ENCODE measurements at places on chromosomes 7 and 10.

GRCh38 chr7:17682586-17682985 is 257.7 kb downstream of the SNX13 start:
- DNase-seq = peak; percentile 23

GRCh38 chr7:137820677-137821420 is 25.9 kb downstream of the DGKI start:
- peak; percentile 85 for DNase-seq

GRCh38 chr10:110744782-110745181 is 100.6 kb downstream of the RBM20 start:
- DNase-seq = no peak

DNA sequence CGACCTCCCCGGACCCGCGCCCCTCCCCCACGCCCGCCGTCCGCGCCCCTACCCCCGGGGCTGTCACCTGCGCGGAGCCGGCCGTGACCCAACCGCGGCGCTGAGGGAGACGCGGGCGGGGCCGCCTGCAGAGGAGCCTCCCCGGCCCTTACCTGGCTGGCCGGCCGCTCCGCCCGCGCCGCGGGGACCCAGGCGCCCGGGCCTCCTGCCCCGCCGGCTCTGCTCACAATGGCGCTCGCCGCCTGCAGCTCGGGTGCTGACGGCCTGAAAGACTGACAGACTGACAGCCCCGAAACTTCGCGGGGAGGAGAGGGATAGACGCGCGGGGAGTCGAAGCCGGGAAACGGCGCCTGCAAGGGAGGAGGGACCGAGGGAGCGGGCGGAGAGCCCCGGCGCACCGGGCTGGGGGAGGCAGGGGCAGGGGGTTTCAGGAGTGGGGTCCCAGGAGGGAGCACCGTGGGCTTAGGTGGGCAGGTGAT is 393 bp downstream of the ZNF467 start:
- no peak for DNase-seq

DNA sequence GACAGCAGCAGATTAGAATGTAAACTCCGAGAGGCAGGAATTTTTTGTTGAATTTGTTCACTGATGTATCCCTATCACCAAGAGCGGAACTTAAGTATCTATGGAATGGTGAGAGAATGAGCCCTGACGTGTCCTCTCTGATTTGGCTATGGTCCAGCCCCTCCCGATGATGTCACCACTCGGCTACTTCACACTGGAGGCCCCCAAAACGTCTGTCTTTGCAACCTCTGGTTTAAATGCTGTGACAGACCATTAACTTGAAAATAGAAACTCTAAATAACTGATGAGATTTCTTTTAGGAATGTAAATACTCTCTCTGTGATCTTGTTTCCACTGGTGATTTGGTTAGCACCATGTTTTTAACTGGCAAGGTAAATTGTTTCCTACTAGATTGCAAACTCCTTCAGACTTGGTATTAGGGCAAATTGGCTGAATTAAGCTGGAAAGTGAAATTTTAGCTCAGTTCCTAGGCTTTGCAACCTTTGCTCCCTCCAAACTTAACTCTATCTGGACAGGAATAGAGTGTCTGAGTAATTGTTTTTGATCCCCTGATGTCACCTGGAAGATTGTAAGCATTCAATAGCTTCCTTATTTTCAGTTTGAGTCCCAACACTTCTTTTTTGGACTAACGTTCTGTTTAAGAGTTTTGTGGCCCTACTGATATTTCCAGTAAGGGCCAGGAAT is 19.1 kb downstream of the SLC16A12 start:
- DNase-seq = peak; percentile 97

DNA sequence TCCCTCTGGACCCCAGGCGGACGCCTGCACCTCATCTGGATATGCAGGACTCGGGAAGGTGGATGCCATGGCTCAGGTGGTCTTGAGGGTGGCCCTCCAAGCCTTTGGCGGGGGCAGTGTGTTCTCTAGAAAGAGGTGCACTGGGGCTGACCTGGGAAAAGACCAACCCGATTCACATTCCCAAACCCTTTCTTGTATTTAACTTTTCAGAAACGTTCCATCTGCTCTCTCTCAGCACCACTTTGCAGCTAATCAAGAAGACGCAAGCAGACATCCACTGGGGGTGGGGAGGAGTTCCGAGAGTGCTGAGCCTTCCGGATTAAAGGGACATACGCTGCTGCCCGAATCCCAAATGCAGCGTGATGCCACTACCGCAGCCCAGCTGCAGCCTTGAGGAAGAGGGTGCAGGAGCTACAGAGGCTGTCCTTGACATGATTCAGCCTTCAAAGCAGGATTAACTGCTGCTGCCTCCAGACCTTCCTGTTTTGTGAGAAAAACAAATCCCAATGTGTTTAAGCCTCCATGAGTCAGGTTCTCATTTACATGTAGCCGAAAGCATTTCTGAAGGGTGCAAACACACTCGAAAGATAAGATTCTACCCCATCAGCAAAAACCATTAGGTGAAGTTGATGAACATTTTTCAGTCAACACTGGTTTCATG is 39.9 kb downstream of the RBM17 start:
- peak; percentile 78 for DNase-seq

DNA sequence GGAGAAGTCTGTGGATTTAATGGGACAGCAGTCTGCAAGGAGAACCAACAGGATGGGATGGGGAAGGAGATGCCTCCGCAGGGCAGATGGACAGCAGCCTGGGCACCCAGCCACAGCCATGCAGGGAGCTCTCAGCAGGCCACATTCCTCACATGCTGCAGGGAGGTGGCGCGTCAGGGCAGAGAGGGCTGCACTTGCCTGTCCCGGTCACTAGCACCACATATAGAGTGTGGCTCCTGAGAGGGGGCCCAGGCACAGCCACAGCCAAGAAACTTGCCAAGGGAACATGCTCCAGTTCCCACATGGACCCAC is 86.8 kb upstream of the ZMIZ1 start:
- no peak for DNase-seq

DNA sequence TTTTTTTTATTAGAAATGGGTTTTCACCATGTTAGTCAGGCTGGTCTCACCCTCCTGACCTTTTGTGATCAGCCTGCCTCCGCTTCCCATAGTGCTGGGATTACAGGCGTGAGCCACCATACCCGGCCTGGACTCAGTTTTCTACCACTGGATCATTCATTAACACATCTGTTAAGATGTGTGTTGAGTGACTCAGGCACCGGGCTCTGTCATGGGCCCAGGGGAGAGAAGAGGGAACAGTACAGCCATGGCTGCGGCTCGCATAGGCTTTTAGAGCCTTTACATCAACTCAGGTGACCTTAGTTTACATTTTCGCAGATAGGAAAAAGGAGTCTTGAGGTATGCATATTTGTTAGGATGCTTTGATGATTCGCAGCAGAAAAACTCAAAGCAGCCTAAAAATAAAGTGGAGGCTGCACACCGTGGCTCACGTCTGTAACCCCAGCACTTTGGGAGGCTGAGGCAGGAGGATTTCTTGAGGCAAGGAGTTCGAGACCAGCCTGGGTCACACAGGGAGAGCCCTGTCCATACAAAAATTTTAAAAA is 3.1 kb upstream of the ARPC1B start:
- no peak for DNase-seq

DNA sequence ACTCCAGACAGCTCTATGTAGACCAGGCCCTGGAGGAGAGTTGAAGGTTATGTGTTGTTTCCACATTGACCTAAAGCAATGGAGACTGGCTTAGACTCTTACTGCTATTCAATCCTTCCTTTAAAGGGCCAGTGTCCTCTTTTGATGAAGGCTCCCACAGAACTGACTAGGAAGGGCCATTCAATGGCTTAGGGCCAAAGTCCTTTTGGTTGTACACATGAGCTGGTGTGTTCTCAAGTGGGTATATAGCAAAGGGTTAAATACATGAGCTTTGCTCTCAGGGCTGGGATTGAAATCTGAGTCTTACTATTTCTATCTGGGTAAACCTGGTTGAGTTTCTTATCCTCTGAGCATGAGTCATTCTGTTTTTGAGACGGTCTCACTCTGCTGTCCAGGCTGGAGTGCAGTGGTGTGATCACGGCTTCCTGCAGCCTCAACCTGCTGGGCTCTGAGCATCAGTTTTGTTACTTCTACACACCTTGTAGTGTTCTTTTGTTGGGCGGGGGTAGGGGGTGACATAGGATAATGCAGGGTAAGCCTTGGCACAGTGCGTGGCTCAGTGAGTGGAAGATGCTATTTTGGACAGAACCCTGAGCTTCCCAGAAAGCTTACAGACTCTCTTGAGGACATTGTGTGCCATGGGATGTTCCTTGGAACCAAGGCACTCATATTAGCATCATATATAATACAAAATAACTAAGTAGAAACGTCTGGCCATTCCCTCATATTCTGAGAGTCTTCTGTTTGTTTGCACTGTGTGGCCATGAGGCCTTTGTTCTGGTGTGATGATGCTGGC is 90.1 kb downstream of the ABCC2 start:
- peak; percentile 75 for DNase-seq

DNA sequence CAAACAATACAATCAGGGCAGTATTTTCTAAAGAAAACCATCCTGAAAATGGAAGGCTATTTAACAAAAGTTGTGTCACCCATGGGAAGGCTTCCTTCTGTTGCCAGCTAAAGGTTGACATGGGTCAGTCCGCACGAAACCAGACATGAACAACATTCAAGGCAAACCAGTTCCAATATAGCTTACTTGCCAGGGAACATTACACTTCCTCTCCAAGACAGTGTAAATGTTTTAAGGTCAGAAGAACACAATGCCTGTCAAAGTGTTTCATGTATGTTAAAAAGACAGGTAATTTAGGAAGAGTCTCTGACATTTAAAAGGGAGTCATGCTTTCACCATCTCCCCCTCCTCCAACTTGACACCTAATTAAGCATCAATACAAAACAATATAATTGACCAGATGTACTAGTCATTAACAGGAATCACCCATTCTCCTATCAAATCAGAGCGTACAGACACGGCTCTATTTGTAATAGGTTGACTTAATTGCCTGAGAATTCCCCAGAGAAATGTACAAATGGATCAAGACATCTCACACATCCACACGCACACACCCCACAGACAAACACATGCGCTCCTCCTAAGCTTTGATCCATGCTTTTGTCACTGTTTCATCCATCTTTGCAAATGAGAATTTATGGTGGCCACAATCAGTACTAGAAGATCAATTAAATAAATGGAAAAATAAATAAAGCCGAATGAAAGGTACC is 69.5 kb downstream of the CACNA2D1 start:
- no peak for DNase-seq

DNA sequence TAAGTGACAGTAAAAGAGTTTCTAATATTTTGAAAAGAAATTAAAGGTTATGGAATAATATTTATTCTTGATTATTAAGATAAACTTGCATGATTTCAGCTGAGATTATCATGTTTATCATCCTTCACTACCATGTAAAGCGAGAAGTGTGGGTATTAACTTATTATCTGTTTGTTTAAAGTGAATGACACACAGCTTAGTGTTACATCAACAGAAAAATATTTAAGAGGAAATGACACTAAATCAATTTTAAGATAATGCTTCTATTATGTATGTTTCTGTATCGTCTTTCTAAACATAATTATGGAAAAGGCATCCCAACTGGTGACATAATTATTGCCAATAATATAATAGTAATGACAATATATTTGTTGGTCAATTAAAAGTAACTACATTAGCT is 213.1 kb downstream of the PCDH15 start:
- no peak for DNase-seq

- DNase-seq = no peak
These were observed 193.0 kb upstream of the SHH start for GRCh38 chr7:156005202-156005691.

DNA sequence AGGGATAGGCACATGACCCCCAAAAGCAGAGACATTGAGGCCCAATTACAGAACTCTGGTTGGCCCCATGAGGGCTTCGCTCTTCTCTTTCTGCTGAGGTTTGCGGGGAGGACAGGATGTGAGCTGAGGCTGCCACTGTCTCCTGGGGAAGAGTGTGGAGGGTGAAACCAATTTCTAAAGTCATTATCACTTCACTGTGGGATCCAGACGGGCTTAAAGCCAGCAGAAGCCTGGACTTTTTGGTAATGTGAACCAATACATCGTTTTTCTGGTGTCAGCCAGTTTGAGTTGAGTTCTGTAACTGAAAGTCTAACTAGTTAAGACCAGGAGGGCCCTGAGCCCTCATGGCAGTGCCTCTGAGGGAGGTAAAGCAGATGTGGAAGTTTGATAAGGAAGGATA is 163.0 kb downstream of the MYOF start:
- DNase-seq = no peak

DNA sequence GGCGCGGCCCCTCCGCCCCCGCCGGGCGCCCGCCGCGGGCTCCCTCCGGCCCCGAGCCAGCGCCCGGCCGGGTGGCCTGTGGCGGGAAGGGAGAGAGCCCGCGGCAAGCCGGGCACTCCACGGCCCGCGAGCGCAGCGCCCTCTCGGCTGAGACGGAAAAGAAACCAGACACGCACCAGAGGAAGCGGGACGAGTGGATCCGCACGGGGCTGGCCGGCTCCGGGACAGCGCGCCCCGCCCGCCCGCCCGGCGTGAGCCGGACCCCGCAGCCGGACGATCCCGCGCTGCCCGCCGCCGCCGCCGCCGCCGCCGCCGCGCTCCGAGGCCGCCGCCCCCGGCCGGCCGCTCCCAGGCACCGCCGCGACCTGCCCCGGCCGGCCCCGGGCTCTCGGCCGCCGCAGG is 300 bp downstream of the ARHGAP21 start:
- DNase-seq = peak; percentile 56

- no peak for DNase-seq
These were observed 49.1 kb downstream of the SRPK2 start for GRCh38 chr7:105339404-105340323.

- no peak for DNase-seq
These were observed 216.5 kb downstream of the PLXNA4 start for GRCh38 chr7:132359743-132360142.

- DNase-seq = no peak
These were observed 267.2 kb downstream of the ELFN1 start for GRCh38 chr7:1937252-1937605.

DNA sequence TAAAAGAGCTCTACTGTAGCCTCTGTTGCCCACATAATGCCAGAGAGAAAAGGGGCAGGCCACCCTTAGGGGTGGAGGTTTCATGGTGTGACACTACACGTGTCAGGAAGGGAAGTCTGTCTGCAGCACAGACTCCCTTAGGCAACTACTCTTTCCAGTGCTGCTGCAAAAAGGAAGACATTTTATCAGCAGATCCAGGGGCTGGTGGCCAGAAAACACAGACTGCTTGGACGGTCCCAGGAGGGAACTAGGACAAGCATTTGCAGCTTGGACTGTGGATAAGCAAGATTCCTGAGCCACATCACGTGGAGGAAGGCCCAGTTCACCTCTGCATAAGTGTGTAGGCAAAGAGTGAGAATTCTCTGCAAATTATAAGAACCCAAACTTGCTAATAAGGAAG is 220.8 kb downstream of the FANK1 start:
- no peak for DNase-seq

DNA sequence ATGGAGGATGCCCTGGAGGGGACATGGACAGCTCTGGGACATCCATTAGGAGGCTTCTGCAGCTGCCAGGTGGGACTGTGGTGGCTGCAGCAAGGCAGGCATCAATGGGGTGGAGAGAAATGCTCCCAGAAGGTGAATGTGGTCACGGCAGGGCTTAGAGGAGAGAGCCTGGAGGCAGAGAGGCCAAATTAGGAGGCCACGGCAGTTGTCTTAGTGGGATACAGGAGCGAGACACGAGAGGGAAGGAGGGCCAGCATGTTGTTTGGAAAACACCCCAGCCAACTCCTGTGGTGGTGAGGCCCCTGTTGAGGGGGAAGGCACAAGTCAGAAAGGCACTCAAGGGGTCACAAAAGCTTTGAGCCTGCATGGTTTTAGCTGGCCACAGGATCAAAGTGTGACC is 14.6 kb upstream of the ECHDC3 start:
- DNase-seq = no peak

All from iris pigment epithelial cell (primary cell).